ENCODE measurements at places on chromosomes 6 and 20. TPM values are rescaled to one million over a fixed set of nuclear protein-coding genes. Genes with fewer than 3 reads are reported as not detected.

The RNF182 gene
- 0.78 TPM for total RNA-seq

The DEFB132 gene
- total RNA-seq, result not detected

The SNAI1 gene
- total RNA-seq, result 14.5 TPM

The PIM1 gene
- total RNA-seq, result 11.3 TPM

The JPH2 gene
- total RNA-seq, result not detected

The PSORS1C2 gene
- total RNA-seq, result not detected

The STAU1 gene
- 98.1 TPM for total RNA-seq

The HLA-DQA2 gene
- not detected for total RNA-seq

The SLC16A10 gene
- total RNA-seq, result not detected

The TRIM31 gene
- total RNA-seq, result not detected

The ADISSP gene
- 55.8 TPM for total RNA-seq

The RAET1L gene
- not detected for total RNA-seq

The C6orf62 gene
- total RNA-seq, result 121 TPM

The OR2B6 gene
- not detected for total RNA-seq

The ASIP gene
- not detected for total RNA-seq

The FOXF2 gene
- total RNA-seq, result not detected

The TAAR5 gene
- not detected for total RNA-seq

The PPIL4 gene
- total RNA-seq, result 27.8 TPM

The PPP1R16B gene
- total RNA-seq, result 68.1 TPM

The CASP8AP2 gene
- total RNA-seq, result 22.0 TPM

The ZNF341 gene
- total RNA-seq, result 4.9 TPM

The DYNLT1 gene
- total RNA-seq, result 162 TPM

The TAGAP gene
- not detected for total RNA-seq

The TFAP2A gene
- not detected for total RNA-seq

The CLPSL2 gene
- total RNA-seq, result not detected

The ADGRF5 gene
- total RNA-seq, result 37.9 TPM

The ADRM1 gene
- total RNA-seq, result 144 TPM

The TSHZ2 gene
- total RNA-seq, result not detected
